NCI-H2107 (cell line): ENCODE measurements at places on chromosomes 7 and 10.

DNA sequence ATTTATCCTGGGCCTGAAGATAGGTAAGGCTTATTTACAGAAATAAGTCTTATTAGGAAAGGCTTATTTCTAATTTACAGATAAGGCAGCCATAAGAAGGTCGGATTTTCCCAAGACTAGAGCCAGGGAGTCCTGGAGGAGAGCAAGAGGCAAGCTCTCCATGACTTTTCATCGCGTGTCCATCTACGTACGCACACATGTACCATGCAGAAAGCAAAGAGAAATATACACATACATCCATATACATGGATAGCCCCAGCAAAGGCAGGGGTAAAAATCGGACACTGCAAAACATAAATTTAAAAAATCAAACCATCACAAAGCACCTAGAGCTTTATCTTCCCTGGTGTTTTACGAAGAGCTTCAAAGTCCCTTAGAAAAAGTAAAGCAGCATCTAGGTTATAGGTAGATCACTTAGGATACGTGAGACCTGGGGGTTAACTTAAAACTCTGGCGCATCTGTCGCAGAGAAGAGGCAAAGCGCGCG lies 25.8 kb upstream of the ZRANB1 start:
- DNase-seq: no peak

DNA sequence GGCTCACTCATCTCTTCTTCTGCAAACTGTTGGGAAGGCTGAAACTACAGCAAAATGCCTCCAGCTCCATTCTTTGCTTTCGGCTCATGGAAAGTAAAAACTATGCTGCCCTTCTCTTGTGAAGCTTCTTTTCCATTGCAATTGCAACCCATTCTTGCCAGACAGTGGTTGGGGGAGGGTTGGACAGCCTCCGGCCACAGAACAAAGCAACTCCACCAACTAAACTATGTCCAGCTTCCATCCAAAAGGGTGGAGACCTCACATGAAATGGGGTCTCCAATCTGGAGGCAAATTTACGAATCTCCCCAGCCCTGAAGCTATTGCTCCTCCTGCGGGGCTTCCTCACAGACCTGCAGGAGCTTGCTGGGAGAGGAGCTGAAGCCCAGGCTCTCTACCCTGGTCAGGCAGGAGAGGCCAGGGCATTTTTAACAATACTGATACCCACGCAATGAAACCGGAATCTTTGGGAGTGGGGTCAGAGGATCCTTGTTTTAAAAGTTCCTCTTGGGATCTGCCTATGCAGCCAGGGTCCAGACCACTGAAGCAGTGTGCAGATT lies 549 bp downstream of the GPNMB start:
- DNase-seq: no peak

DNA sequence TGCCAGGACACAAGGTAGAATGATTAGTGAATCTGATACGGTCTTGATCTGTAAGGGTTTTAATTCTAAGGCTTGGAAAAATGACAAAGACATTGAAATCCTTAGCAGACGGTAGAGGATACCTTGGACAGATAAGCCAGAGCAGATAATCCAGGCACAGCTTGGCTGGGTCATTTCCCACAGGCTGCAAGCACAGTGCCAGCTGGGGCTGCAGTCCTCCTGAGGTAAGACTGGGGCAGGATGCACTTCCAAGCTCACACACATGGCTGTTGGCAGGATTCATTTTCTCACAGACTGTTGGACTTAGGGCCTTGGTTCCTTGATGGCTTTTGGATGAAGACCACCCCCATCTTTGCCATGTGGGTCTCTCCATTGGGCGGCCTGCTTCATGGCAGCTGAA lies 63.2 kb upstream of the BMPER start:
- no peak for DNase-seq

DNA sequence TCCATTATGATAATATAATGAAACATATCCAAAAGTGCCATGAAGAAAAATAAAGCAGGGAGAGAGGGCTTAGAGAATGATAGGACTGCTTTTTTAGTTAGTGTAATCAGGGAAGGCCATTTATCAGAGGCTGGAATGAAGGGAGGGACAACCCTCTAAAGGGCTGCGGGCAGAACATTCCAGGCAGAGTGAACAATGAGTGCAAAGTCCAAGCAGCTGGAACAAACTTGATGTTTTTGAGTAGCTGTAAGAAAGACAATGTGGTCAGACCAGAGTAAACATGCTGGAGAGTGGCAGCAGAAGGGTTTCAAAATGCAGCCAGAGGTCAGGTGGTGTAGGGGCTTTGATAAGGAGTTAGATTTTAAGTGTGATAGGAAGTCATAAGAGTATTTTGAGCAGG lies 65.6 kb upstream of the CCDC6 start:
- DNase-seq: no peak

DNA sequence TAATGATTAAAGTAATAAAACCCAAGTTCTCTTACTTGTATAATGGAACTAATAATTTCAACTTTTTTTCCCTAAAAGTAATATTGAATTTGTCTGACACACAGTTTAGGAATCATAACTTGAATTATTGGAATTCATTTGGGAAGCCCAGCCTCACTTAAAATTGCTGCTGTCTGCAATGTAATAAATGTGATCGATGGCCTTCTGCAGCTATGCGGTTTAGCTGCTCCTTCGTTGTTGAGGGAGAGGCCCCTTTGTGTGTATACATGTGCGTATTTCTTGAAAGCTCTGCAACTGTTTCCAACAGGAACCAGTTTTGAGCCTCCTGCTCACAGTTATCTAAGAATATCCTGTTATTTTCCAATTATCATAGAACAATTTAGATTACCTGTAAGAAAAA lies 152.5 kb downstream of the AKR1D1 start:
- DNase-seq: no peak

- DNase-seq: no peak
Observed at GRCh38 chr7:19062216-19062615, 55.2 kb downstream of the TWIST1 start.
